ENCODE measurements at places on chromosomes 5 and 9. TPM values are rescaled to one million over a fixed set of nuclear protein-coding genes. Genes with fewer than 3 reads are reported as not detected.

The DMRT2 gene
- total RNA-seq = 0.16 TPM

The BSPRY gene
- total RNA-seq = not detected

The GNAQ gene
- 52.1 TPM for total RNA-seq

The GLT6D1 gene
- total RNA-seq = not detected

The SLC46A2 gene
- not detected for total RNA-seq

The CARD19 gene
- total RNA-seq = 41.2 TPM

The CBY3 gene
- not detected for total RNA-seq

The CFAP77 gene
- total RNA-seq = not detected

The BARX1 gene
- not detected for total RNA-seq

The RETREG1 gene
- total RNA-seq = 29.4 TPM

The C5orf58 gene
- total RNA-seq = not detected

The PCDHA9 gene
- 0.36 TPM for total RNA-seq

The PCDHA13 gene
- total RNA-seq = 0.36 TPM

The MAMDC2 gene
- 27.4 TPM for total RNA-seq
